ENCODE measurements at places on chromosomes 3 and 15.

GRCh38 chr3:118936811-118937210, 97.8 kb downstream of the IGSF11 start:
- DNase-seq = no peak

GRCh38 chr3:108110934-108111333, 20.1 kb upstream of the CD47 start:
- DNase-seq = no peak

- no peak for DNase-seq
These were observed 104.0 kb downstream of the KLHL25 start for GRCh38 chr15:85690561-85691231.

- DNase-seq = no peak
These were observed 128.1 kb upstream of the ARL6 start for GRCh38 chr3:97636465-97636864.

DNA sequence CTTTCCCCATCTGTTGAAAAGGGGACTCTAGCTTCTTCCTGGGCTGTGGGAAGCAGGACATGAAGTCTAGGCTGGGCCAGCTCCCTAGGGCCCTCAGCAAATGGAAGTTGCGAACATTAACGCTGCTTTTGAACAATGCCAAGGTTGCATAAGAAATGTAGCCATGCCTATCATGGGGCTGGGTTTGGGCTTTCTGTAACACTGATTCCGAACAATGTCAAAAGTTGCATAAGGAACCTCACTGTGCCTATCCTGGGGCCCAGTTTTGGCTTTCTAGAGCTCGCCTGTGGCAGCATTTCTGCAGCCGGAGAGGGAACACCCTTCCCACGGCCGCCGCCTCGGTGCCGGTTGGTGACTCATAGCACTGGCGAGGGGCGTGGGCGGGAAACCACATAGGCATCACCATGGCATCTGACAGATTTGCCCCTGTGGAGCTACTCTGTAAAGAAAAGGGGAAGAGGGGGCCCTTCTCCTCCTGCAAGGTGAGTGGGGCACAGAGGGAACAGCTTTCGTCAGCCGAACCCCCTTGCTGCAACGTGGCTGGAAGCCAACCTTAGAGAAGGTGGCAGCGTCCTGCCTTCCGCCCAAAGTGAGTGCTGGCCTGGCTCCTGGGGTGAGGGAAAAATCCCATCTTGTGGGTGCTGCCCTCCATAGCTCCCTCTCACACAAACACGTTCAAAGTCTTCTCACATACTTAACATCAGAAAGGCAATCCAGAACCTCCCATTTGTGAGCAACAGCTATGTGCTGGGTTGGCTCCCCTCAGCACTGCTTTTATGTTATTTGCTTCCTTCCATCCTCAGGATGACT, 46.6 kb upstream of the ATP2B2 start:
- DNase-seq = peak; percentile 69

GRCh38 chr3:57060089-57060821, at the start of gene SPATA12:
SPATA12 (plus strand) TSS chr3:57060664; CDS start chr3:57073695, 13,031 bp downstream.
- DNase-seq = peak; percentile 89

GRCh38 chr3:8324747-8325146, 176.9 kb upstream of the LMCD1 start:
- DNase-seq = peak; percentile 65

DNA sequence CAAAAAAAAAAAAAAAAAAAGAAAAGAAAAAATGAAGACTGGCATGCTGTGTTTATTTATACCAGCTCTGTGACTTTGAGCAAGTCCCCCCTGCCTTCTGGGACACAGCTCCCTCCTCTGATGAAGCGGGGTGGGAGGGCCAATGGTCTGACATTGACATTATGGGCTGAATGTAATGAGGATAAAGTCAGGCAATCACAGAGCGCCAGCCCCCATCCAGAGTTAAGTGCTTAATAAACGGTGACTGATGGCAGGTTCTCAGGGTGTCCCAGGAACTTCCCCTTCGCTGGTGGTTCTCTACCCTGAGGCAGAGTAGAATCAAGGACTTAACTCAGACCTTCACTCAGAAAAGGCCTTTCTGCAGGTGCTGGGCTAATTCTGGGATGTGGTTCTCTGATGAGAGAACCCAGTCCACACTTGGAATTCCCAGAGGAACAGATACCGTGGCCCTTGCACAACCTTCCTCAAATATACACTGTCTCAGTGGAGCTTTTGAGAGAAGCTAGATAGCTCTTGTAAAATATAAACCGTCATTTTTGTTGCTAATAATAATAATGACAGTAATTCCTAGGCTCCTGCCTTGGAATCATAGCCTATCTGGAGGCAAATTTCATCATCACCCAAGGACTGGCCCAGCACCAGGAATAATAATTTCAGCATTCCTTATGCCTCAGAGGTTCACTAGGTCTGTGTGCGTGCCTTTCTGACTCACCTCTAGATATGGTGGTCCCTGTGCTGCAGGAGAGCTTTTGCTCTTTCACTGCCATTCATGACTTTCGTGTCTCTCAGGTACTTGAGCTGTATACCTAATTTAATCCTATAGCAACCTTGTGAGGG, 115.8 kb downstream of the RPLP1 start:
- DNase-seq = peak; percentile 85

DNA sequence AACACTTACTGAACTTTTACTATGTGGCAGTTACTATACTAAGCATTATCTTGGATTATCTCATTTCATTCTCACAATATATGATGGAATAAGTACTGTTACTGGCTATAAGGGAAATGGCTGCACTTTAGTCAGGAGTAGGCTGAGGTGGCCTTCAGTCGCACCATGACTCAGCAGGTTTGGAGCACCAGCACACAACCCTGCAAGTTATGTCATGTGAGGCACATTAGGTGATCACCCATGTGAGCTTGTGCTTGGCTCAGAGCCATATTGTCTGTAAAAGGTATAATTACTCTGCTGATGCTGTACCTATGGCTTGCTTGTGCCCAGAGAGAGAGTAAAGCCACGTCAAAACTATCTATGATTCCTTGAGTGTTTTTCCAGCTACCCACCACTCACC, 54.1 kb upstream of the TIPARP start:
- peak; percentile 18 for DNase-seq

GRCh38 chr15:62972814-62973213, 69.7 kb upstream of the TPM1 start:
- DNase-seq = no peak

DNA sequence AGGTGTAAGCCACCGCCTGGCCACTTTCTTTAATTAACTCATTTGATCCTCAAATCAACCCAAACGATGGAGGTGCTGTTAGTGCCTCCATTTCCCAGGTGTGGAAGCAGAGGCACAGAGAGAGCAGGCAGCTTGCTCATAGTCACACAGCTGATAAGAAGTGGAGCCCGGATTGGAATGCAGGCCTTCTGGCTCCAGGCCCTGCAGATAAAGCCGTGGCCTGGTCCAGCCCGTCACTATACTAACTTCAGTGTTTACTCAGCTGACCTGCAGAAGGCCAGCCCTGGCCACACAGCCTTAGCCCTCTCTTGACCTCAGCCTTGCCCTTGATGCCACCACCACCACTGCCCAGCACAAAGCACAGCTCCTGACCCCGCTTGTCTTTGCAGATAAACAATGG, 116.7 kb downstream of the NUP210 start:
- peak; percentile 13 for DNase-seq

- DNase-seq = no peak
These were observed 7.6 kb upstream of the ANXA2 start for GRCh38 chr15:60405399-60405798.

DNA sequence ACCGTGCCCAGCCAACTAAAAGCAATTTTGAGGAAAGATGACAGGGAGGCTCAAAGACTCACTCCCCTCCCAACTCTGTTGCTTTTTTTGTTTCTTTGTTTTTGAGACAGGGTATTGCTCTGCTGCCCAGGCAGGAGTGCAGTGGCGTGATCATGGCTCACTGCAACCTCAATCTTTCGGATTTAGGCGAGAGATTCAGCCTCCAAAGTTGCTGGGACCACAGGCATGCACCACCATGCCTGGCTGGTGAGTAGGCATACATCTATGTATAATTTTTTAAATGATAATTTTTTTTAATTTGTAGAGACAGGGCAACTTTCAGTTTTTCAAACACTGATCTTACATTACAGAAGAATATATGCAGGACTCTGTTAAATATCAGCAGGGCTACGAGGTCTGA, 15.8 kb upstream of the THUMPD3 start:
- DNase-seq = peak; percentile 48

DNA sequence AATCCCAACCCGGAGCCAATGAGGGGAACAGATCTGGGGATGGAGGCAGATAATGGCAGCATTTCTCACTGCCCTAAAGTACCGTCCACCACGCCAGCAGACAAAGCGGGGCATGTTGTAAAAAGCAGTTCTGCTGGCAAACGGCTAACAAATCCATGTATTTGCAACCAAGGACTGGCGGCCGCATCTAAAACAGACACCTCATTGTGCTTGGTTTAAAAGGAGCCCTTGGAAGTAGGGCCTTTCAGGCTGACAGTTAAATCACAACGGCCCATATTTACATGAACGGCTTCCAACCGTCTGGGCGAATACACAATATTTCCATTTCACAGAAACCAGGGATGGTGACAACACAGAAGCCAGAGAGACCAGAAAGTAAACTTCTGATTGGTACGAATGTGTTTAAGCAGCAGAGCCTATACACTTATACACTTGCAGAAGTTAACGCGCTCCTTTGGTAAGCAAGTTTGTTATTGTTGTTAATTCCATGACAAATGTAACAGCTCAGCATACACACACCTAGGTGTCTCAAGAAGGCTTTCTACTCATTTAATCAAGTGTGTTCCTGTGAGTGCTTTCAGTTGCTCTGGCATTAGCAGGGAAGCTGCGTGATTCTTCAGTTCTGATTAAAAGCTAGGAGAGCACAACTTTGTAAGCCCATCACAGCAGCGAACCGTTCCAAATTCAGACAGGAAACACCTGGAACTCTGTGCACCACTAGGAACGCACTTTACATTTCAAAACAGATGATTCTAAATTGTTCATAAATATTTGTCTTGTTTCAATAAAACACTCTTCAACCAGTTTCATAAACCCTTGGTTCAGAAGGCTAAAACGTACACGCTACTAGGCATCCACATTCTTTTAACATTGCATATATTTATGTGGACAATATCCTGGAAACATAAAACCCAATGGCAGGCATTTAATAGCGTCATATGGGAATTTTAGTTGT, 112.9 kb downstream of the PDZRN3 start:
- no peak for DNase-seq

GRCh38 chr15:70065006-70065722, 32.6 kb downstream of the TLE3 start:
- DNase-seq = no peak

DNA sequence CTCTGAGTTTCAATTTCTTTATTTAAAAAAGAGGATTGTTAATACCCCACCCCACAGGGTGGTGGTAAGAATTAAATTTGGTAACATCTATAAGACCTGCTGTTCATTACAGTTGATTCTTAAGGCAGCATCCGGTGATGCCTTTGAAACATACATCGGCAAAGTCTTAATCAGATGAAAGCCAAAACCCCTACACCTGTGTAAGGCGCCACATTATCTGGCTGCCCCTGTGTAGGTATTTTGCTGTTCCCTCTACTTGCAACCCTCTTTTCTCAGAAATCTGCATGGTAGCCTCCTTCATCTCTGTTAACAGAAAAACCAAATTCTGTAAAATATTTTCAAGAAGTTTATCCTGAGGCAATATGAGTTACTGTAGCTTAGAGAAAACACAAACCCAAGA, 90.0 kb downstream of the ST6GAL1 start:
- no peak for DNase-seq

DNA sequence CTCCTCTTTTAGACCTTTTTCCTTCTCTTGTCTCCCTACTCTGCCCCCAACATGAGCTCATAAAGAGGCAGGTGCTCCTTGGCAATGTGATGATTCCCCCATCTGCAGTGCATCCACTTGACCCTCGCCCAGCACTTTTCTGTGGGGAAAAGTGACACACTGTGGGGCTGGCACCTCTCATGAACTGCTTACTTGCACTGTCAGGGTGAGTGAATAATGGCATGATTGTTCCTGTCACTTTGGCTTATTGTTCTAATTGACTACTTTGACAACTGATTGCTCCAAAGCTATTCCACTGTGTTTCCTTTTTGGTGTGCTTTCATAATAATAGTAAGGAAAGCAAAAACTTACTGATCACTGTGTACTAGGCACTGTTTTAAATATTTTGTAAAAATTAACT, 253.3 kb upstream of the SUCLG2 start:
- no peak for DNase-seq

GRCh38 chr15:58842713-58843396, 71.8 kb downstream of the MINDY2 start:
- no peak for DNase-seq

DNA sequence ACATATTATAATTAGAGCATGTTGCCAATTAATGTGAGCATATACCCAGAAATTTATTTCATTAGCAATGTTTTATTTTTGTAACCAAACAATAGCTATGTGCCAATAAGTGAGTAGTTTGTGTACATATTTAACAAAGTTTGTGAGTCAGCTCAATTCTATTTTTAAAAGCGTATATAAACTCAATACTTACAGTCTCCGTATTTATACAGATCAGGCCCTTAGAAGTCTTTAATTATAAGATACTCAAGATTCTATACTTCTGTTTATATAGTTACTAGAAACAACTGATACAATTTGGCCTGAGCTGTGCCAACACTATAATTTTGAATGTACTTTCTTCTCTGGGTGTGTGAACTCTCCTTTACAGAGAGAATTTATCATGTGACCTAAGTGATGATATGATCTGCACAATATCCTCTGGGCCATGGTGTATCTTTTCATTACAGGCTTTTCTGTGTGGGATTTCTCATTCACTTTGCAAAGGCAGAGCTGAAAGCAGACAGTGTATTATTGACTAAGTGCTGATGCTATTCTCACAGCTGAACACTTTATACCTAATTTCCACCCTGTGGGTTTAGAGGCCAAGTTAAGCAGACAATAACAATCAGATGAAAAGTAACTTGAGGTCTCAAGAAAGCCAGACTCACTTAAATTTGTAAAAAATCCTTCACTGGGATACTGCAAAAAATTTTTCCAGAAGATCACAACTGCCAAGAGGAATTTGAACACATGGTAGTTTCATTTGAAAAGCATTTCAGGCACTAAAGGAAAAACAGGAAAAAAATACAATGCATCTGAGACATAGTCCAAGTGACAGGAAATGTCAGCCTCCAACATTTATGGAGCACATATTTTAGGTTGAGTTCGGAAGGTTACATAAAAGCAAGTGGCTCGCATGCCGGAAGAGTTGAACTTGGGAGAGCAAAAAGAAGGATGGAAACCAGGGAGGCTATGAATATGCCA, 277.9 kb upstream of the SEMA6D start:
- DNase-seq = peak; percentile 40

DNA sequence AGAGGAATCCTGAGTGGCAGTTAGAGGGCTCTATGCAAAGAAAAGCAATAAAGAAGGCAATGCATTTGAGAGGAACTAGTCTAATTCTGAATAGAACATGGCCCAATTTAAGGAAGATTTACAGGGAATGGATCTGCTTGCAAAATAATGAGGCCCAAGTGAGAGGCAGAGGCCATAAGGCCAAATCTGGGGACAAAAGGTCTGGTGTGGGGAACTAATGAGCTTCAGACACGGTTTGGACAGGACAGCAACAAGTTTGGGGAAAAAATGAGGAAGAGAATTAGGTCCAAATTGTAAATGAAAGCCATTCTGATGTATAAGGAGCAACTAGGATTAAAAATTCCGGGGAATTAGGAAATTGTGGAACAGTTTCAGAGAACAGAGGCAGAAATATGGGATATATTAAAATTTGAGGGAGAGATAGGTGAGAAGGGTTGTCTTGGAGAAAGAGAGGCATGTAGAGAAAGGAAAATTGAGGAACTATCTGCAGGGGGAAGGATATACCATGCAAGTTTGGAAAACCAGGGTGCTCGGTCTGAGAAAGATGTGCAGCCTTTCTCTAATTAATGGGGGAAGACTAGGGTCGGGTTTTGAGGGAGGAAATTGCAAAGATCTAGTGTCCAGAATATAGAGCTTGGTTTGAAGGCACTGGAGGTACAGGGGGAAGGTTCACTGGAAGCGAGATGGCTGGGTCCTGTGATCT, 73.8 kb downstream of the RBPMS2 start:
- no peak for DNase-seq

Data from brain microvascular endothelial cell (primary cell).